NCI-H146 (cell line): ENCODE measurements at places on chromosomes 1 and 21.

GRCh38 chr1:152000964-152001630 is 7.4 kb upstream of the S100A10 start:
- DNase-seq: no peak

DNA sequence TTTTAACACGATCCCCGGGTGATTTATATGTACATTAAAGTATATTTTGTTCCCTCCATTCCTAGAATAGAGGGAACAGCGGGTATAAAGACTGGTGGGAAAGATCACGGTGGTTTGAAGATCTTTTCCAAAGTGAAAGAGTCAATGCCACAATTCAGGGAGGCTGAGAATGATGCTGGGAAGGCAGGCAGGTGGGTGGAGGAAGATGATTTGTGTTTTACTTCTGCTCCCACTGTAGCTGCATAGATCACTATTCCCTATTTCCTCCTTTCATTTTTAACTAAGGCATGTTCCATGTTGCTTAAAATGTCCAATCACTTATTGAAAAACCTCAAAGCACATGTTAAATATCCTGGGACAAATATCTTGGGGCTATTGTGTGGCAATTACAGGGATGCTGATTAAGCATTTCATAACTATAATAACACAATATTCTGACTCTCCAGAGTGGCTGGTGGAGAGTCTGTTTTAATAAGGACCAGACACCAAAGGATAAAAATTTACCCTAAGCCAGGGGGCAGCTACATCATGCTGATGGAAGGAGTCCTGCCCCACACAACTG is 8.4 kb upstream of the LYST start:
- no peak for DNase-seq

DNA sequence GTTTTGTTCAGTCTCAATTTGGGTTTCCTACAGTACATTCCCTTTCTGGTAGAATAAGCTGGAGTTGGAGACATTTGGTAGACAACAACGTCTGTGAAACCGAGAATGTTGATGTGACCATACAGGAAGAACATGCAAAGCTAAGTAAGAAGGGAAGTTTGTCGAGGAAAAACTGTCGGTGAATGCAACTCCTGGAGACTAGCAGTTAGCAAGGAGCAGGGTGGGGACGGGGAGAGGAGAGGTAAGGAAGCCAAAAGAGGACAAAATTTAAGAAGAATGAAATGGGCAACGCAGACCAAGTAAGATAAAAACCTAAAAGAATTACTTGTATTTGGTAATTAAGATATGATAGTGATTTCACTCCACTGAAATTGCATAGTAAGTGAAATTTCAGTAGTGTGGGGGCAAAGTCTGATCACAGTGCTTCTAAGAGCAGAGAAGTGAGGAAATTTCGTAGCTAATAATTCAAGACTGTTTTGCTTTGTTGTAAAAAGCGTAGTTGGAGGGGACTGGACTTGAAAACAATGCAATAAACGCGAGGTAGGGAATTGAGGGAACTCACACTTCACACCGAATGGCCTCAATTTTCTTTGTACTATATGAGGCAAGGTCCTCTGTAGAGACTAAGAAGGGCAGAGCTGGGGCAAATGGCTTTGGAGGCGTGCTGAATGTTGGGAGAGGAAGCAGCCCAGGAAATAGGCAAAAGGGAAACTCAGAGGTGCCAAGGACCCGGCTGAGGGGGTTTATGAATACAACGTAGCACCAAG is 787 bp upstream of the GIPC2 start:
- DNase-seq: no peak

DNA sequence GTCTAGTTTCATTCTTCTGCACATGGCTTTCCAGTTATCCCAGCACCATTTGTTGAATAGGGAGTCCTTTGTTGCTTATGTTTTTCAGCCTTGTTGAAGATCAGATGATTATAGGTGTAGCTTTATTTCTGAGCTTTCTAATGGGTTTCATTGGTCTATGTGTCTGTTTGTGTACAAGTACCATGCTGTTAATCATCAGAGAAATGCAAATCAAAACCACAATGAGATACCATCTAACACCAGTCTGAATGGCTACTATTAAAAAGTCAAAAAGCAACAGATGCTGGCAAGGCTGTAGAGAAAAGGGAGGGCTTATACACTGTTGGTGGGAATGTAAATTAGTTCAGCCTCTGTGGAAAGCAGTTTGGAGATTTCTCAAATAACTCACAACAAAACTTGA is 321.5 kb upstream of the PTBP2 start:
- DNase-seq: no peak

- no peak for DNase-seq
Observed at GRCh38 chr1:177923441-177923840, 46.4 kb downstream of the SEC16B start.

- DNase-seq: no peak
Observed at GRCh38 chr21:25371841-25372425, 235.3 kb downstream of the MRPL39 start.

GRCh38 chr1:180183426-180183825 is 28.8 kb downstream of the QSOX1 start:
- DNase-seq: no peak
